Activated T-cell treated with anti-CD3 and anti-CD28 coated beads, Interleukin-2, amount 50 U/mL, for 1 hour (primary cell): ENCODE measurements at places on chromosomes 3 and 15.

DNA sequence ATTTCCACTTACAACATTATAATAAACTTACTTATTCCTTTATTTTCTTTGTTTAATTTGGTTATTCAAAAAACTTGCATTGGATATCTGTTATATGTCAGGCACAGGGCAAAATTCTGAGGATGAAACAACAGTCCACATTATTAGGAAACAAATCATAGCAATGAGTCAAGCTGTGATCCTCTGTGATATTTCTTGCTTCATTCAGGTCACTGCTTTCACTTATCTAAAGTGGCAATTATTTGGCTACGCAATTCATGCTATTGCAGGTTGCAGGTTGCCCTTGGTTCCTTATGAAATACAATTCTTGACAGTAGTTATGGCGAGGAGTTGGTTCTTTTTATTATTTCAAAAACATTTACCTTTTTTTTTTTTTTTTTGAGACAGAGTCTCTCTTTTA lies 66.4 kb upstream of the CNTN6 start:
- no peak for DNase-seq

- no peak for DNase-seq
Measured at GRCh38 chr3:45681846-45682245, 7.3 kb upstream of the SACM1L start.

- no peak for DNase-seq
Measured at GRCh38 chr3:65616563-65616962, 422.2 kb downstream of the MAGI1 start.

DNA sequence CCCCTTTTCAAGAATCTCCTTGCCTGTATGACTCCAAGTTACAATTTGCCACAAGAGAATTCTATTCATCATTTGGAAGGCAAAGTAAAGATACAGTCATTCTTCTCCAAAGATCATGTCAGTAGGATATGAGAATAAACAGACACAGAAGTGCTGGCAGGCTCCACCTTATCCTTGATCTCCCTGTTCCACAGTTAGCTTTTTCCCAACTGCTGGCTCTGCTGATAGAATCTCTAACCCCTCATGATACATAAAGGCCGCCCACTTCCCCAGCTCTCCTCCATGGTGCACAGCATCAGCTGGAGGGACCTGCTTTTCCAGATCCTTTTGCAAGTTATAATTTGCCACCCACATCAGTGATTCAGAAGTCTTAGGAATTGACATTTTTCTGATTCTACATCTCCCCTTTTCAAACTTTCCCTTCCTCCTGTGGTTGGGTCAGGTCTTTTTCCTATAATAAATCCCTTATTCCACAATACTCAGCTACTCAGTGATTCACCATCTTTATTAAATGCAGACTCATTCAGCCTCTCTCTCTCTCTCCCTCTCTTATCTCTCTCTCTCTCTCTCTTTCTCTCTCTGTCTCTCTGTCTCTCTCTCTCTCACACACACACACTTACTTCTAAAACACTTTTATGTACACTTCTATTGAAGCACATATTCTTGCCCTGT lies 465.4 kb downstream of the GBE1 start:
- no peak for DNase-seq

GRCh38 chr15:88746451-88746850 lies 56.8 kb upstream of the ACAN start:
- no peak for DNase-seq

- no peak for DNase-seq
Measured at GRCh38 chr15:66595931-66596545, 30.2 kb upstream of the LCTL start.

DNA sequence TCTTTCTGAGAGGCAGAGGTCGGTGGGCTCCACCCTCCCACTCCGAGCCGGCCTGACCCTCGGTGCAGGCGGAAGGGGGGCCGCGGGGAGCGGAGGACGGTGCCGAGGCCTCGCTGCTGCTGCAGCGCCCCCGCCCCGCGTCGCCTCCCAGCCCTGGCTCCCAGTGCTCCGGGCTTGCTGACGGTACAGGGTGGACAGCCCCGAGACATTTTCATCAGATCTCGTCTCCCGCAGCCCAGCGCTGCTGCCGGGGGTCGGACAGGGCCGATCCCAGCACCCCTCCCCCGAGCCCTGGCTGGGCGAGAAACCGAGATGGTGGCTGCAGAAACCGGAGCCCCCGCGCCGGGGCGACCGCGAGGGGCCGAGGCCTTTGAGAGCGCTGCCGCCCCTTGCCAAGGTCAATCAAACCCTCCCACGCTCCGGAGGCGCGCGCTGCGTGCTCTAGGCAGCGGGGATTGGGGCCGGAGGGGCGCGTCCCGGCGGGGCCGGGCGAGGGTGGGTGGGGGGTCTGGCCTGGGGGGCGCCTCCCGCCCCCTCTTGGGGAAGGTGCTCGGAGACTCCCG lies 42.5 kb downstream of the EPHB3 start:
- no peak for DNase-seq

DNA sequence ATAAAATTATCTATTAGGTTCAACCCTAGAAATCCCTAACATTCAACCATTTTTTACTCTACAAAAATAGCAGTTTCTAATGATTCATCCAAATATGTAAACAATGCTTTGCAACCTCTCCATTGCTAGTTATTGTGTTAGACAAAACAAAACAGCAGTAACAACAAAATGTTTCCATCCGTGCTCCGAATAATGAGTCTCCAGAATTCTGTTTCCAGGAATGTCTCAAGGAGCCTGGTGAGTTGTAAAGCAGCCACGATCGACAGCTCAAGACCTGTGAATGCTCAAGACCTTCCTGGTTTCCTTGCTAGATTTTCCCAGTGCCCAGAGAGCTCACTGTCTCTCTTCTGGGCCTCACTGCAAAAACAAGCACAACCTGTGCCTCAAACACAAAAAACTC lies 49.9 kb downstream of the CHRD start:
- no peak for DNase-seq

DNA sequence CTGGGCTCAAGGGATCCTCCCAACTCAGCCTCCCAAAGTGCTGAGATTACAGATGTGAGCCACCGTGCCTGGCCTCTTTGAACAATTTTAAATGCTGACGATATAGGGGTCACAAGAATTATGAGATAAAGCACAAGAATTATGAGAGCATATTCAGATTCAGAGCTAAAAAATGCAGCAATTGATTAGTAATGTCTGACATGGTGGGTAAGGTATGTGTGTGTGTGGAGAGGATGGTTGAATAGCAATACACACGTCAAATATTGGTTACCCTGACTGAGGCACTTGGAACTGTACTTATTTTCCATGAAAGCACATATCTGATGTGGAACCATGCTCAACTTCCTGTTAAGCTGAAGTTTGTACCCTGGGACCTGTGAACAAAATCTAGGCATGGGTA lies 115.6 kb downstream of the EOMES start:
- DNase-seq, result no peak

- no peak for DNase-seq
Measured at GRCh38 chr3:116834816-116835215, 125.2 kb downstream of the TUSC7 start.

- DNase-seq, result no peak
Measured at GRCh38 chr3:42601896-42602581, 1.6 kb downstream of the NKTR start.

DNA sequence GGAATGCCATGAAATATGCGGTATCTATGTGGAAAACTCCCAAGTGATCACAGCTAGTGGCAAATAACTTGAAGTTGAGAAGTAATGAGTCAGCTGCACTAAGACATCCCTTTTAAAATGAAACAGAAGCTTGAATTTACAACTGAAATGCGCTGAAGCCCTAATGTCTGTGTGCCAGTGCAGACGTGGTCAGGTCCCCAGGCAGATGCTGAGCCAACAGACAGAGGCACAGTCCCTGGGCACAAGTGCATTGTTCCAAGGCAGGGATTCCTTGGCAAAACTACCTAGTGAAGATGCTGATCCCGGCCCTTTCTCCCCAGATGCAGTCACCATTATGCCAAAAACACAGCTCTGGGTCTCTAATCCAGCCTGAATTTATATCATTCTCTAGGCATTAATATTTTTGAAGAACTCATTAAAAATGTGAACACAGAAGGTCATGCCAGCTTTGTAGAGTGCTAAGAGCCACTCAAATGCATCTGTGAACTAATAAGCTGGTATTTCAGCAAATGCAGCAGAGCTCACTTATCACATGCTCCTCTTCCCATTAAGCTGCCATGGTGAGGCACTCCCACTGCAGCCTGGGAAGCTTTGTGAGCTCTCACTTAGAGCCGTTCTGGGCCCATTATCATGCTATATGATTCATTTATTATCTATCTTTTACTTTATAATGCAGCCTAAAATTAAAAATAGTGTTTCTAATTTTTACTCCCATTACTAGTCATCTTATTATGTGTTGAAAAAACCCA lies 200.1 kb downstream of the GABRB3 start:
- no peak for DNase-seq

- no peak for DNase-seq
Measured at GRCh38 chr3:69462022-69462825, 76.3 kb upstream of the FRMD4B start.

DNA sequence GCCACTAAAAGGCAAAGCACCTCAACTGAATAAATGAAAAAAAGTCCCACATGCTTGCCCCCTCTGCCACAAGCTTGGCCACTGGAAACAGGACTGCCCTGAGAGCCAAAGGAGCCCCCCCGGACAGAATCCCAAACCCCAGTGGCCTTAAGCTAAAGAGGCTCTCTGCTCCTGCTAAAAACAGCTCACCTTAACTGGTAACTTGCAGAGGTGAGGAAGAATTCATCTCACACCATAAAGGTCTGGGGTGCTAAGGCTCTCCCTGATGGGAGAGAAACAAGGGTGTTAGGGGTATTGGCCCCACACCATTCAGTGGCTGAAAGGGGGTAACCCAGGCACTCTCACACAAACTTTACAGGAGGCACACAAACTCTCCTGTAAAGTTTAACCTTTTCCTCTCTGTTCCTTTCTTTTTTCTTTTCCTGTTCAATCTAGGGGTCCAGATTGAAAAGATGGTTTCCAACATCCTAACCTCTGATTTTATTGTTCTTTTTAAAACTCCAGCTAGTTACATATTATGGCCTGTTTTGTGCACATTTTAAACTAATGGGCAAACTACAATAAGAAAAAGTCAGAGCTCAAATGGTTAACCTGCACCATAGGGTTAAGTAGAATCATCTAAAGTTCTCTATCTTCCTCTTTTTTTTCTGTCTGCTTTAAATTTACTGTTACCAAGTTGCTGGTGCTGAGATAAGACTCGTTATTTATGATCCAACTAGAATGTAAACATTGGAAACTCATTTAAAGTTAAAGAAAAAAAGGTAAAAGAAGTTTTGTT lies 19.9 kb downstream of the TRANK1 start:
- no peak for DNase-seq

DNA sequence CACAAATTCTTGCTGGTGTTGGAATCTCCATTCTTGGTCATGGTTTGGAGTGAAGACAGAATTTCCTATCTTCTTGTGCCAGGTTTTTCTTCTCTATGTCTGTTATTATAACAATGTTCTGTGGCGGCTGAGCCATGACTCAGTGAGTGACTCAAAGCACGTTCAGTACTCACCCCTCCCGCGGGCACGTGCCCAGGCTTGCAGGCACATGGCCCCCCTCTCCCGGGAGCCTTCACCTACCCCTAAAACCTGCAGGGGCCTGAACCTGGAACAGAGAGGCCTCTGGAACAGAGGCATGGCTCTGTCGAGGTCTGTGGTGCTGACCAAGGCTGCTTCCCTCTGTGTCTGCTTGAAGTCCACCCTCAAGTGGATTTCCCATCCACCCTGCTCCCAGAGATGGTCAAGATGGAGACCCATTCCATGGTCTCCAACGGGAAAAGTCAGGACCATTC lies 27.6 kb downstream of the PLXNB1 start:
- DNase-seq, result peak; percentile 11

- no peak for DNase-seq
Measured at GRCh38 chr3:17852217-17852616, 109.8 kb upstream of the TBC1D5 start.

DNA sequence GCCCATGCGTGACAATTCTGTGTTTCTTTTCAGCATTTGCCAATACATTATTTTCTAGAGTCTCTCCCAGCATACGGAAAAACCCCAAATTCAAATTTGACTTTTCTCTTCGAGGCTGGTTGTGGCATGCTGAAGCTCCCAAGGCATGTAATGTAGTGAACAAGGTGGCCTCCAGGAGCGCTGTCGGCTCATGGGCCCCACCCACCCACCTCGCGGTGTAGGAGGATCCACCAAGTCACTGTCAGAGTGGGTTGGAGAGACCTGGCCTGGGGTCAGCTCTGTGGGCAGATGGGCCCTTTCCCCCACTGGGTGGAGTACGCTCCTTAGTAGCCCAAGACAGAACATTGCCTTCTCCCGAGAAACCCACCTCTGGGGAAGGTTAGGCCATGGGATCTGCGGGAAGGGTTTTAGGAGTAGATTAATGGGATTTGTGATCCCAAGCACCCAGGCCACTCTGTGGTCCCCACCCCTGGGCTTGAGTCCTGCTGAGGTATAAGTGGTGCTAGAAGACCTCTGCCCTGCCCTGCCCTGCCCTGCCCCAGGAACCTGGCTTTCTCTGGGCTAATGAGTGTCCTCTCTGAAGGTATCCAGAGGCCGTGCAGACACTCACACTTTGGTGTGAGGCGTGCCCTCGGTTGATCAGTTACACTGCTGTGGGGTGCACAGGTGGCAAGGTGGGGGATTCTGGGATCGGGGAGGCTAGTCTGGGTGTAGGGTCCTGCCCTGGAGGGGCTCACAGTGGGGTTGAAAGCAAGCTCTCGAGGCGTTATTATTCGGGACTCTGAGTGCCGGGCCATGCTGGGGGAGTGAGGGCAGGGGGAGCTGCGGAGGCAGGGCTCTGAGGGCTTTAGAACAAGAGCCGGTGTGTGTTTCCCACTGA lies 97.9 kb downstream of the APBA2 start:
- no peak for DNase-seq

GRCh38 chr3:151345859-151346258 lies 16.5 kb upstream of the P2RY13 start:
- no peak for DNase-seq

- DNase-seq, result no peak
Measured at GRCh38 chr15:98485451-98485850, 162.9 kb upstream of the IGF1R start.

GRCh38 chr3:52288674-52289073 lies 1.0 kb downstream of the GLYCTK start:
- DNase-seq, result no peak

DNA sequence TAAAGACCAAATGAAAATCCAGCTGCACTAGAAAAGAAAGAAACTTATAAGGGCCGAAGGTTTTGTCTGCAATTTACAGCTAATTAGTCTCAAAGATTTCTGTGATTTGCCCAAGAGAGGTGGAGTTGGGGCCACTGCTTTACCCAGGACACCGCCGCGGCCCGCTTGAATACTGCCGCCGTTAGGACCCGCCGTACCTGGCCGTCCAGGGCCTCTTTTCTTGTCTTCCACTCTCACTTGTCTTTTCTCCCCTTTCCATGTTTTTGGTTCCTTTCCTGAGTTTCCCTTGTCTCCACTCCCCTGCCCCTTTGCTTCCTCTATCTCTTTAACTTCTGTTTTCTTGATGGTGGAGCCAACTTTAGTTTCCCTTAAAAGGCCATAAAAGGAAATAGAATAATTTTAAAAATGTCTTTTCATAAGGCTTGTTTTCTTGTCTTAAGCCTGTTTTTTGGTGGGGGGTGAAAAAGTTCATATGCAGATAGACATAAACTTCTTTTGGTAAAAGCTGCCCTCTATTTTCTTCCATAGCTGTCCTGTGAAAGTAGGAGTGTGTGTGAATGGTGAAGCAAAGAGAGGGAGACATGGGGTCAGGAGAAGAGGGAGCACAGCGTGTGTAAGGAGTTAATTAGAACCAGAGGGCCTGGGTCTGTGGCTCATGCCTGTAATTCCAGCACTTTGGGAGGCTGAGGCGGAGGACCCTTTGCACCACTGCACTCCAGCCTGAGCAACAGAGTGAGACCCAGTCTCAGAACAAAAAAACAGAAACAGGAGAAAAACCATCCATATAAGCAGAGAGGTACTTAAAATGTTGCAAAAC lies 16.0 kb upstream of the CCNL1 start:
- peak; percentile 38 for DNase-seq

GRCh38 chr15:28128031-28128430 lies 28.9 kb upstream of the OCA2 start:
- no peak for DNase-seq
